ENCODE measurements at places on chromosomes 1 and 21.

DNA sequence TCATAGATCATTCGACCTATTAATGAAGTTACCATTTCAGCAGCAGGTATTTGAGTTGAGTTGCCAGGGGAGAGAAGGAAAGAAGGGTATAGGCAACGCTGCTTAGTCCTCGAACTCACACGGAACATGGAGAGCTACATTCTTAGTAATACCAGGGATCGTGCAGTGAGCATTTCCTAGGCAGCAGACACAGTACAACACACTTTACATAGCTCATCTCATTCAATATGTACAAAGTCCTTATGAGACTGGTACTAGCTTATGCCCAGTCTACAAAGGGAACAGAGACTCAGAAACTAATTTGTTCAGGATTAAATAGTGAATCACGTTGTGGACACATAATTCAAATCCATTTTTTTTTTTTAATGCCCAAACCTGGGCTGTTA, 25.6 kb downstream of the IRF2BP2 start:
- DNase-seq = no peak

DNA sequence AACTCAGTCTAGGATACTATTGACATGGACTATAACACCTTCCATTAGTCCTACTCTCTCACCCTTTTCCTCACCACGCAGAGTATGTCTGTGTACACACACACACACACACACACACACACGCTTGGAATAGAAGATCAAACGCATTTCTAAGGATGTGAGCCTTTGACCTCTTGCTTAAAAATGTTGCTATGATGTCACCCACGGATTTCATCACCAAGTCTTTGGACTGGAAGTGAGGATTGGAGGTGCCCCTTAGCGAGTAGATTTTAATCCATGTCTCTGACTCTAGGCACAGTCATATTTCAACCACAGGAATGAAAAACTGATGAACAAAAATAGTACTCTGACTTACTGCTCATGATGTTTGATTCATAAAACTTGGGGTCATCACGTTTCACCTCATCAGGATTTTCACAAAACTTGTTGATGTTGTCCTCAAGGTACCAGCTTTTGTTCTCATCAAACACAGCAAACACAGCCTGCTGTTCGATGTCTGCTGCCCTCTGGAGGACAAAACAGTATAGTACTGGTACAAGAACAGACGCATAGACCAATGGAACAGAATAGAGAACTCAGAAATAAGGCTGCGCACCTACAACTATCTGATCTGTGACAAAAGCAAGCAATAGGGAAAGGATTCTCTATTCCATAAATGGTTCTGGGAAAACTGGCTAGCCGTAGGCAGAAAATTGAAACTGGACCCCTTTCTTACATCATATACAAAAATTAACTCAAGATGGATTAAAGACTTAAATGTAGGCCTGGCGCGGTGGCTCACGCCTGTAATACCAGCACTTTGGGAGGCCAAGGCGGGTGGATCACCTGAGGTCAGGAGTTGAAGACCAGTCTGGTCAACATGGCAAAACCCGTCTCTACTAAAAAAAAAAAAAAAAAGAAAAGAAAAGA, 39.9 kb downstream of the F5 start:
- DNase-seq = peak; percentile 36

- no peak for DNase-seq
Observed at GRCh38 chr1:164770131-164770529, 211.1 kb downstream of the PBX1 start.

DNA sequence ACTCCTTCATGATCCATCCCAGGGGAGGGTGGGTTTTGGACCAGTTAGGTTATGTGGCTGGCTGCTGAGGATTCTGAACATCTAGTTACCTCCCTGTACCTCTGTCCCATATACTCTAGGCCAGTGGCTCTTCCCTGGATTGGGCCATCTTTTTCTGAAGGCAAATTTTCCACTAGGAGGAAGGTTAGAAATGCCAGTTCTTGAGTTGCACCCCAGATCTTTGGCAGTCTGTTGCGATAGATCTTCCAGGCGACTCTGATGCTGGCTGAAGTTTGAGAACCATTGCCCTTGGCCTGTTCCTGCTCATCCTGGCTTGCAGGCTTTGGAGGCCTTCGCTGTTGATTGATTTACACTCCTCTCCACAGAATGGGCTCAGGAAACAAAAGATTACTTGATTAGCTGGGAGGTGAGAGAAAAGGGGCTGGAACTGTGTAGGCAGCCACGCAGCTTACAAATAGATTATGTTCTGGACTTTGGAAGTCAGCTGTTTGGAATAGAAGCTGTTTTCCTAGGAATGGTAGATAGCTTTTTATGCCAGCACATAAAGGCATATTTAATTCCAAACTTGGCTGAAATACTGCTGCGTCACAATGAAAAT, 110.1 kb downstream of the MRPS6 start:
- DNase-seq = no peak

- DNase-seq = no peak
Observed at GRCh38 chr1:174204697-174205308, 45.5 kb downstream of the RABGAP1L start.

GRCh38 chr21:15079269-15079668, 14.5 kb upstream of the NRIP1 start:
- DNase-seq = no peak

DNA sequence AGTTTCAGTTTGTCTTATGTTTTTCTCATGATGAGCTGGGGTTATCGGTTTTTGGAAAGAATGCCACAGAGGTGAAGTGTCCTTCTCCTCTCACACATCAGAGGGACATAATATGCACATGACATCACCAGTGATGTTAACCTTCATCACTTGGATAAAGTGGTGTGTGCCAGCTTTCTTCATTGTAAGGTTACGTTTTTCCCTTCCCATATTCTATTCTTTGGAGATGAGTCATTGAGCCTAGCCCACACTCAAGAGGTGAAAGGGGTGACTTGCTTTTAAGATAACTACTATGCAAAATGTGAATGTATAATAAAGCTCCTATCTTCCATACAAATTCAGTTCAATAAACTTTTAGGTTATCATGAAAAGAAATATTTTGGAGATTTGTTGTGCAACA, 36.7 kb upstream of the MAGI3 start:
- no peak for DNase-seq

Measured in left colon (tissue), 2 donors.